NCI-H2081 treated with DMSO at 0.1 percent for 48 hours (cell line): ENCODE measurements at places on chromosomes 12 and 14.
A peak's percentile ranks its signal among the peaks of the same experiment; 100 is the strongest.

DNA sequence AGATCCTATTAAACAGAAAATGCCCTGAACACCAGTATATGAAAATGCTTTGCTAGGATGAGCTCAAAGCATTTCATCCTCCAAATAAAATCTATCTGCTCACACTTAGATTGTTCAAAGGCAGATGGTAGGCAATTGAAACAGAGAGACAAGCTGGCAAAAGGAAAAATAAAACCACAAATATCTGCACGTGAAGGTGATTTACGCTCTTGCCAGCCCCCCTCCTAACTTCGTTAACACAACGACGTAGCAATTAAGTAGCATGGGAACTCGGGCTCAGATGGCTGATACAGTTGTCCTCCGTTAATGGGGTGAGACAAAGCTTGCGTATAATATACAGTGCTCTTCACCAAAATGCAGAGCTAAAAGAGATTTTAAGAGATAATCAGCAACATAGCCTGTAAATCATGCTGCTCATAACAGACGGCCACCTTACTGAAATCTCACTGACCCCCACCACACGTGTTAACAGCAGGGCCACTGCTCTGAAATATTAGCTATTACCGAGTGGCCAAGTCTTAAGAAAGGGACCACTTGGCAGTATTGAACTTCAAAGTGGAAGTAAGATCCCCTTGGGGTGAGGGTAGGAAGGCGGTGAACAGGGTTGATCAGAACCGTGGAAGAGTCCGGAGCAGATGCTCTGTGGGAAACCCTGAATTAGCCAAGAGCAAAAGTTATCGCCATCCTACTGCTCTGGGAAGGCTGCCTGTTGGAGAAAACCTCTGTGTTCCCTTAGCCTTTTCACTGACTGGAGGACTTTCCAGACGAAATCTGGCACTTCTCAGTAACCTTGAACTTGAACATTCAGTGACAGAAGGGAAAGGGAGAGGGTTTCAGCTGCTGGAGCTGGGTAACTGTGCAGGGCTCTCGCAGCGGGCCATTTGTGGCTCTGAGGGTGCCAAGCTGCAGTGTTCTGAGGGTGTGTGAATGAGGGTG, 23.1 kb downstream of the ETV6 start:
- no peak for DNase-seq

- DNase-seq: no peak
These were observed 289.3 kb downstream of the MED13L start for GRCh38 chr12:115988212-115988611.

DNA sequence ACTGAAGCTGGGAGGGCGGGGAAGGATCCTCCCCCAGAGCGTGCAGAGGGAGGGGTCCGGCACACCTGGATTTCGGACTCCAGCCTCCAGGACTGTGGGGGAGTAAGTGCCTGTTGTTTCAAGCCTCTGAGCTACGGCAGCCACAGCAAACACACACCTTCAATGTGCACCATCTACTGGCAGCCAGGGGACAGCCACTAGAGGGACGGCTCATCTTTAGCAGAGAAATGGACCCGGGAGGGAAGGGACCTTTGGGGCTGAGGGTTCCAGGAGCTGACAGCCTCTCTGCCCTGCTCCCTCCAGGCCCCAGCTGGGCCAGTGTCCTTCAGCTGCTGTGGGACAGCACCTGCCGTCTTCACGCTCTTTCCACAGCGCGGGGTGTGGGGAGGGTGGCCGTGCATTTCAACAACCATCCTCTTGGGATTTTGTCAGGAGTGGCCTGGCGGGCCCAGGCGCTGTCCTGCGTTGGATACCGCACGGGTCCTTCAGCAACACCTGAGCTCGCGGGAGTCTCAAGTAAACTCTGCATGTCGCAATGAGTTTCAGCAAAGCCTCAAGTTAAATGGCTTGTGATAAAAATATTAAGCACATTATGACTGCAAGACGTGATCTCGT, 209.2 kb upstream of the C14orf180 start:
- no peak for DNase-seq

DNA sequence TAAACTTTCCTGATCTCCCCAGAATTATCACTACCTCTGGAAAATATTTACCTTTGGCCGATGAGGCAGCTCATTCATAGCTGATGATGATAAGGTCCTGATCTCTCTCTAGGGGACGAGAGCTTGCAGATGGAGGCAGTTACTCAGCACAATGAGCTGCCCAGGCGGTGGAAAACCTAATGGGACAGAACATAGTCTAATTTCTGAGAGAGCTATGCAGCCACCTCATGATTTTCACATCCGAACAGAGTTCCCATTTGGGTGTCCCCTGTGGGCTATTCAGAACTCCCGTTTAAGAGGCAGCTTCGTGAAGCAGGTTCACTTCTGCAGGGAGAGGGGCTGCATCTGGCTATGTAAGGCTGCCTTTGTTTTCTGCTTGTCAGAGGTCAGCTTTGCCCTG, 724.6 kb upstream of the TMEM132C start:
- no peak for DNase-seq

DNA sequence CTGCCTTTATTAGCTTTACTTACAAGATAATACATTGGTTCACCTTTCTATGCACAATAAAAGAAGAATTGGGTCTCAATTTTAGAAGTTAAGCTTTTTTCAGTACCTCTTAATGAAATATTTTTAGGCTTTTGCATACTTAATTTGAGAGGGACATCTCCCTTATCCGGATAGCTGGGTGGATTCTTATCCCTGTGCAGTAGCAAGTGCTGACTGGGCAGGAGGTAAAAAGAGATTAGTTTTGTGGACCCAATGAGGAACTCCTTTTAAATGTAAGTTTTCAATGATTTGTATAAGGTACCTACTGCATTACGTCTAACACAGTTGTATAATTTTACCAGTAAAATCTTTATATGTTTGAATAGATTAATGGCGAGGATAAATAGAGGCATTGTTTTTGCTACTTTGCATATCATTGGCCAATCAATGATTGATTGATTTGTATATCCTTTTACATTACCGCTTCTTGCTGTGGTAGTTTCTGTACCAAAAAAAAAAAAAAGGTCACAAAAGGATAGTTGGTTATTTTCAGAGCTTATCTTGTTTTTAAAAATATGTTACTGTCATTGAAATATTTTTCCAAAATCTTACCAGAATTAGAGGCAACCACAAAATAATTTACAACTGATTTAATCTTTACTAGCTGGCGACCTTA, 2.2 kb downstream of the CPSF6 start:
- no peak for DNase-seq

GRCh38 chr12:100234591-100235304, 32.1 kb downstream of the DEPDC4 start:
- DNase-seq: peak; percentile 15

DNA sequence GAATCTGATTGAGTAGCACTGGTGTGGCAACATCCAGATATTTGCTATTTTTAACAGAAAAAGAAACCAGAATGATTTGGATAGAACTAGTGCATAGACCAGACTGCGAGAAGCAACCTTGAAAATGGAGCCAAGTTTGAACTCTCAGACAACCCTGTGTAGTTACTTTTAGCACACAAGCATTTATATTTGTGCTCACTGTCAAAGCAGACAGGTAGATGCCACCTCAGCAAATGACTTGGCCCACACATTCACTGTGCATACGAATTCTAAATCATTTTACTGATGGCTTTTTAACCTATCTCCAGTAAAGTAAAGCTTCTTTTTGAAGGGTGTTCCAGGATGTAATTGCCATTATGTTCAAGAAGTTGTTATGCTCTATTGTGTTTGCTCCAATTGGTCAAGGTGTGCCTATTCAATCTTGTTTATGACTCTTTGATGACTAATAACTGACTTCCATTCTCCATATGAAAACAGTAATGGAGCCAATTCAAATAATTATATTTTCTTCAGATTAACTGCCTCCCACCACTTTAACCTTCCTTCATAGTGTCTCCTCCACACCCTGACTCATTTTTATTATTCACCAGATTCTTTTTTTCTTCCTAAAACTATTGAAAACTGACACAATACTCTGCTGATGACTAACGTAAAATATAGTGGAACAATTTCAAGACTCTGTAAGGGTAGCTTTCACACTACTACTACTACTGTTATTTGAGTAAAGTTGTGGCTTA, 138.5 kb downstream of the CCER1 start:
- DNase-seq: no peak

- DNase-seq: no peak
These were observed 45.0 kb downstream of the SLC24A4 start for GRCh38 chr14:92368001-92368400.

DNA sequence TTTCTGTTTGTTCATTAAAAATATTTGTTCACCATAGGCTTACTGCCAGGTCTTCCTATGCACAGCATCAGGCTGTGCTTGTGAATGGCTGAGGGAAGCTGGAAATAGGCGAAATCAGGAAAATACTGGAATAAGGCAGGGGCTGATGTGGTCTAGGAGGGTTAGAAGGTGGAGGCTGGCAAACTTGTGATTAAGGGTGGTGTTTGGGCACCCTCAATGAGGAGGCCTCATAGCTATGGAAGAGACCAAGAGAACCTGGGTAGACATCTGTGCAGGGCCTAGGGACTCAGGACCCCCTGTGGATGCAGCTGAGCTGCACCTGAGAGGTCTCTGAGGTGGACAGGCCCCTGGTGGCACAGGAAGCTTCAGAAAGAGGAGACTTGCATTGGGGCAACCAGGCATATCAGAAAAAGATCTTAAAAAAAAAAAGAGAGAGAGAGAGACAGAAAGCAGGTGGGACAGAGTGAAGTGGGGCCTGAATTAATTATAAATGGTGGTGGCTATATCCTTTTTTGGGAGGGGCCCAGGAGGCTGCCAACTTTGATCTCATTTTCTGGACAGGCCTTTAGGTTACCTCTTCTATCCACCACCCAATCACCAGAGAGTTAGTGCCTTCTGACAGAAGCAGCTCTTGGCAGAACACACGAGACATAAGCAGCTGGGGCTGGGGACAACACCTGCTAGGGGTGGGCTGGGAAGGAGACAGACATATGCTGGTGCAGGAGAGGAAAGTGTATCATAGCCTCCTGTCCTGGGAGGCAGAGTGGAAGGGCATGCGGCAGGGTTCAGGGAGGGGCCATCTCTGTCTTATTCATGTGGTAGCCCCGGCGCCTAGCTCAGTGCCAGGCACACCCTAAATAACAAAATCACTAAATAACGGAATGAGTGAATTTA, 46.7 kb upstream of the ATP23 start:
- DNase-seq: peak; percentile 34

- no peak for DNase-seq
These were observed 1.5 kb upstream of the HRK start for GRCh38 chr12:116882742-116883141.

DNA sequence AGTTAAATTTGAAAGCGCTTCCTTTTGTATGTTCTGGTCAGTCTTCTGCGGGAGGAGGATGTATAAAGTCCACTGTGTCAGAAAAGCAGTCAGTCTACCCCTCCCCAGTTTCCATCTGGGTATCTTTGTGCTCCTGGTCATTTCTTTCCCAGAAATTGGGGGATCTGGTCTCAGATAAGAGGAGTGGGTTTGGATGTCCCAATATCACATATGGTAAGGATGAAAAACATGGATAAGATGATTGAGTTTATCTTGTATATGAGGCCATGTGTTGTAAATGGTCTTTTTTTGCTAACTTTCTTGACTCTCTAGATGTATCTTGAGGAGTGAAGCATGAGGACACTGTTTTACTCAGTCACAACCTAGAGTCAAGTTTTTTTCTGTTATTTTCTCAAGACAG, 186.8 kb upstream of the HIF1A start:
- no peak for DNase-seq

GRCh38 chr12:27292718-27293117, 39.9 kb upstream of the BMAL2 start:
- DNase-seq: no peak

- no peak for DNase-seq
These were observed 266.4 kb downstream of the SSPN start for GRCh38 chr12:26461776-26462175.

GRCh38 chr12:79692860-79693577, 2.3 kb upstream of the PAWR start:
- DNase-seq: no peak

DNA sequence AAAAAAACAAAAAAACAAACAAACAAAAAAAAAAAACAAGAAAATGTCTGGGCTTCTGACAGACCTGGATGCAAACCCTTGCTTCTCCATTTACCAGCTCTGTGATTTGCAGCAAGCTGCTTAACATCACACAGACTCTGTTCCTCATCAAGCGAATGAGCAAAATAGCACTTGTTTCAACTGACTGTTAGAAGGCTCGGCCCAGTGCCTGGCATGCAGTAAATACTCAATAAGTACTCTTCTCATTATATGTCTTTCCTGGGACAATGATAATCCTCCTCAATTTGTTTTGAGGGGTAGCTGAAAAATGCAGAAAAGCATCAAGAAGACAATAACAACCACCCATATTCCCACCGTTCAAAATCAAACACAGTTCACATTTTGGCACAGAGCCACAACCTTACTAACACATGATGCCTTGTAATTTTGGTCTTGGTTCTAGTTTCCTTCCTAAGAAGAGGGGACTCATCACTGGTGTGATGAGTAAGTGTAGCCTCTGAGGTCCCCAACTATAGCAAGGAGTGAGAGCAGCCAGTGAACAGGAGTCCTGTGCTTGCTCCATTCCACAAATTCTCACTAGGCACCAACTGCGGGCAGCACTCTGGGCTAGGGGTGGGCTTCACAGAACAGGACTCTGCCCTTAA, 60.4 kb downstream of the TTC7B start:
- DNase-seq: no peak

DNA sequence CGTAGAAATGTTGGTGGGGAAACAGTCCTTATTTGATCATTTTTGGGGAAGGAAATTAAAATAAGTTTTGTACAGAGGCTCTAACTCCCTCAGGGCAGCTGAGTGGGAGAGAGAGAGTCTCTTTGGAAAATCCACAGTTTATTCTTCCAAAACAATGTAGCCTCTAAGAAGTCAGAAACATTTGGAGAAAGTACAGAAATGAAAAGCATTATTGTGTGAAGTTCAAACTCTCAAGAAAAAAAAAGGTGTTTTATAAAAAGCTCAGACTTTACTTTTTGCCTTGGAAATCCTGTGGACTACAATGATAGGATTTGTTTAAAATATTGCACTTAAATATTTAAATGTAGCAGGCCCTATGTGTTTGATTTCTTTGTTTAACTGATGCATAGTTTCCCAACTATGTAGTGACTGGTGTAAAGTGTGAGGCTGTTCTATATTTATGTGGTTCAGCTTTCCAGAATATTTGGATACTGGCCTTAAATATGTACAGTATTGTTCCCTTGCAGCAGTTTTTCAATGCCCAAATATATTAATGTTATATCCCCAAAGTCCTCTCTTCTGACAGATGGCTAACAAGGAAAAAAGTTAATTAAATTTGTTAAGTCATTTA, 82.0 kb upstream of the OTOGL start:
- DNase-seq: no peak

GRCh38 chr14:68337279-68337678, 455.6 kb downstream of the ZFP36L1 start:
- no peak for DNase-seq

- DNase-seq: no peak
These were observed 106.2 kb downstream of the SMOC1 start for GRCh38 chr14:69985463-69985862.

- no peak for DNase-seq
These were observed 41.4 kb upstream of the FGF6 start for GRCh38 chr12:4486980-4487379.

GRCh38 chr12:59444932-59445331, 150.9 kb upstream of the SLC16A7 start:
- no peak for DNase-seq
